ENCODE measurements at places on chromosomes 5 and 9. TPM values are rescaled to one million over a fixed set of nuclear protein-coding genes. Genes with fewer than 3 reads are reported as not detected.
A peak's percentile ranks its signal among the peaks of the same experiment; 100 is the strongest.

The SV2C gene
- total RNA-seq = not detected

The HMMR gene
- 43.8 TPM for total RNA-seq

- DNase-seq = peak; percentile 71
- peaks cover 96% of the 10 kb centered on the region for H3K4me1 ChIP-seq
- H3K27ac ChIP-seq = peak overlapping the region; percentile 70
- no peaks in the 10 kb centered on the region for H3K36me3 ChIP-seq
- H3K4me3 ChIP-seq = peak overlapping the region; percentile 64
Observed at GRCh38 chr5:119287547-119288111, 68.2 kb upstream of the TNFAIP8 start.

GRCh38 chr9:35842020-35842745 is 13.2 kb downstream of the TMEM8B start:
- no peaks in the 10 kb centered on the region for H3K27me3 ChIP-seq
- no peak overlapping the region for H3K4me3 ChIP-seq
- DNase-seq = no peak
- no peaks in the 10 kb centered on the region for H3K36me3 ChIP-seq

DNA sequence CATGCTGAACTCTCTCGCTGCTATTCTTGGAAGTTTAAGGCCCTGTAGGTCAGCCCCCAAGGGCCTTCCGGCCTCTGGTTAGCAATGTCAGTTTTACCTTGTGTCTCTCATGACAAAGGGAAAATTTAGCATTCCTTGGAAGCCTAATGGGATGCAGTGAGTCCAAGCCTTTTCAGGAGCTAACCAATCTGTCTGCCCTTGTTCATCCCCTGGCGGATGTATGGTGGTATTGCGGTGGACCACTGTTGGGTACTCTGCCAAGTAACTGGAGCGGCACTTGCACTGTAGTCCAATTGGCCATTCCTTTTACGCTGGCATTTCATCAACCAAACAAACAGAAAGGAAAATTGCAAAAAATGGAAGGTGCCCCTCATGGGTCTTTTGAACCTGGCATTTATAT is 318.4 kb upstream of the NMUR2 start:
- H3K4me1 ChIP-seq = no peaks in the 10 kb centered on the region
- no peak overlapping the region for H3K27ac ChIP-seq
- no peaks in the 10 kb centered on the region for H3K36me3 ChIP-seq
- DNase-seq = no peak
- H3K27me3 ChIP-seq = no peaks in the 10 kb centered on the region
- no peak overlapping the region for H3K4me3 ChIP-seq

- no peaks in the 10 kb centered on the region for H3K27me3 ChIP-seq
- no peak overlapping the region for H3K4me3 ChIP-seq
- H3K4me1 ChIP-seq = no peaks in the 10 kb centered on the region
- H3K36me3 ChIP-seq = no peaks in the 10 kb centered on the region
- no peak for DNase-seq
Observed at GRCh38 chr9:133496861-133497842, 18.3 kb upstream of the SLC2A6 start.

- no peak overlapping the region for H3K27ac ChIP-seq
- H3K36me3 ChIP-seq = no peaks in the 10 kb centered on the region
- no peaks in the 10 kb centered on the region for H3K4me1 ChIP-seq
- H3K4me3 ChIP-seq = no peak overlapping the region
- DNase-seq = no peak
- H3K27me3 ChIP-seq = no peaks in the 10 kb centered on the region
Observed at GRCh38 chr5:73859696-73860095, 233.7 kb downstream of the ARHGEF28 start.
